Amniotic epithelial cell (primary cell): ENCODE measurements at places on chromosomes 6 and 20.

- no peak for DNase-seq
These were observed 606.0 kb downstream of the DHX35 start for GRCh38 chr20:39568109-39568508.

DNA sequence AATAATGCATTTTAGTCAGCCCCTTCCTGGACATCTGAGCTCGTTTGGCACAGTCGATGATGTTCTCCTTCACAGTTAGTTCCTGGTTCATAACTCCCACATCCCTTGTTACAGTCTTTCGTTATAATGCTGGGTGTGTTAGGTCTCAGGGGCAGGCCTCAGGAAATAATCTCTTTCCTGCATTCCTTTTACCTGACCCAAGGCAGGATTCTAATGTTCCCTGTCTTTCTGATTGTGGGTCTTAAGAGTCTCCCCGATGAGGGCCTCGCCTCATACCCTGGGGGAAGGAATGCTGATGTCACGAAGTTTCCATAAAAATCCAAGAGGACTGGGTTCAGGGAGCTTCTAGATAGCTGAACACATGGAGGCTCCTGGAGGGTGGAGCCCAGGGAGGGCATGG, 104.0 kb upstream of the CARMIL1 start:
- peak; percentile 78 for DNase-seq

DNA sequence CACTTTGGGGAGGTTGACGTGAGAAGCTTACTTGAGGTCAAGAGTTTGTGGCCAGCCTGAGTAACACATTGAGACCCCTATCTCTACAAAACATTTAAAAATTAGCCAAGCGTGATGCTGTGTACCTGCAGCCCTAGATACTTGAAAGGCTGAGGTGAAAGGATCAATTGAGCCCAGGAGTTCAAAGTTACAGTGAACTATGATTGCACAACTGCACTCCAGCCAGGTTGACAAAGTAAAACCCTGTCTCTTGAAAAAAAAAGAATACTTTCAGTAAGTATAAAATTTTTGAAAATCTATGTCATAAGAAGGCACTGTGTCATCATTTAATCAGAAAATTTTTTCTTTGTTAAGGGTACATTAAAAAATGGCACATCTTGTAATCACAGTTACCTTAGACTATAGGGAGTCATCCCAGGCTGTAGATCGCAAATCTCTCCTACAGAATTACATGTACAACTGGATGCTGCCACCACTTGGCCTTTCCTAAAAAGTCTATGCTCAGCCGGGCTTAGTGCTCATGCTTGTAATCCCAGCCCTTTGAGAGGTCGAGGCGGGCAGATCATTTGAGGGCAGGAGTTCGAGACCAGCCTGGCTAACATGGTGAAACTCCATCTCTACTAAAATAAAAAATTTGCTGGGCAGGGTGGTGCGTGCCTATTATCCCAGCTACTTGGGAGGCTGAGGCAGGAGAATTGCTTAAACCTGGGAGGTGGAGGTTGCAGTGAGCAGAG, 17.0 kb upstream of the MRS2 start:
- DNase-seq = no peak

DNA sequence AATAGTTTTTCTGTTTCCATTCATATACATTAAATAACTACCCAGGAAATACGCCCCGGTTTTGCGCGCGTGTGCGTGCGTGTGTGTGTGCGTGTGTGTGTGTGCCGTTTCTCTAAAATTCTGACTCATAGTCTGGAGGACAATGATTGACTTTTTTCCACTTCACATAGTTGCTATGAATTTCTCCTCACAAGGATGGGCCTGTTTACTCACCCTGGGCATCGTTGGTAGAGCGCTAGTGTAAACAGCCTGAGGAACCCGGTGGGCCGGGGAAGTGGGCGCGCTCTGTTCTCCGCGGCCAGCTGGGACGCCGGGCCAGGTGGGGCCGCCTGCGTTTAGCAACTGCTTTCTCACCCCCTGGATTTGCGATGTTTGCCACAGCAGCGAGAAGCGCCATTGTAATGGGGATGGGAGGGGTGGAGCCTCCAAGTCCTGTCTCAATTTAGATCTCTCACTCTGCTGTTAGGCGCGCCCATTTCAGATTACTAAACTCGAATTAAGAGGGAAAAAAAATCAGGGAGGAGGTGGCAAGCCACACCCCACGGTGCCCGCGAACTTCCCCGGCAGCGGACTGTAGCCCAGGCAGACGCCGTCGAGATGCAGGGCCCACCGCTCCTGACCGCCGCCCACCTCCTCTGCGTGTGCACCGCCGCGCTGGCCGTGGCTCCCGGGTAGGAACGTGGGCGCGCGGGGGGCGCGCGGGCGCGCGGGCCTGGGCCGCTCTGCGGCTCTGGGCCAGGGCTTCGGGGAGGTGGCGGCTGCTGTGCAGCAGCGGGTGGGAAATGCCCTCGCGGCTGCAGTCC, at the start of gene CD109:
CD109 (plus strand) TSS at position 585 of the 803 bp plus-strand sequence; CDS start at position 598, 13 bp downstream.
- DNase-seq = peak; percentile 89

GRCh38 chr6:53035549-53036213, 29.5 kb upstream of the FBXO9 start:
- DNase-seq = peak; percentile 39

- DNase-seq = no peak
These were observed 7.2 kb downstream of the ACTR5 start for GRCh38 chr20:38755324-38755910.
